ENCODE measurements at places on chromosomes 13 and 19.

DNA sequence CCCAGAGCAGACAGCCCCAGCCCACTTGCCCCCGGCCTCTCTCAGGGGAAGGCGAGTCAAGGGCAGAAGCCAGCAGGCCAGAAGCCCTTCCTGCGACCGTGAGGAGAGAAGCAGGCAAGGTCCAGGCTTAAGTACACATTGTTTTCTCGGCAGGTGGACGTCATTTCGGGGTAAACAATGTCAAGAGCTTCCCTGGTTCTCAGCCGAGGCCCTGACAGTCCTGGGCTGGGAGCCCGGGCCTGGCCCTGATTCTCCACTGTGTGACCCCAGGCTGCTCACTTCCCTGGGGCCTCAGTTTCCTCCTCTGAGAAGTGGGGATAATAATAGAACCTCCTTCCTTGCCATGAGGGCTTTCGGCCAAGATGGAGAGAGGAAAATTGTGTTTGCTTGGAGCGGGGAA is 19.4 kb downstream of the PLVAP start:
- DNase-seq: no peak

GRCh38 chr19:36152019-36152351 is 262 bp downstream of the COX7A1 start:
- no peak for DNase-seq

GRCh38 chr13:67238277-67238859 is 8.2 kb upstream of the PCDH9 start:
- no peak for DNase-seq

DNA sequence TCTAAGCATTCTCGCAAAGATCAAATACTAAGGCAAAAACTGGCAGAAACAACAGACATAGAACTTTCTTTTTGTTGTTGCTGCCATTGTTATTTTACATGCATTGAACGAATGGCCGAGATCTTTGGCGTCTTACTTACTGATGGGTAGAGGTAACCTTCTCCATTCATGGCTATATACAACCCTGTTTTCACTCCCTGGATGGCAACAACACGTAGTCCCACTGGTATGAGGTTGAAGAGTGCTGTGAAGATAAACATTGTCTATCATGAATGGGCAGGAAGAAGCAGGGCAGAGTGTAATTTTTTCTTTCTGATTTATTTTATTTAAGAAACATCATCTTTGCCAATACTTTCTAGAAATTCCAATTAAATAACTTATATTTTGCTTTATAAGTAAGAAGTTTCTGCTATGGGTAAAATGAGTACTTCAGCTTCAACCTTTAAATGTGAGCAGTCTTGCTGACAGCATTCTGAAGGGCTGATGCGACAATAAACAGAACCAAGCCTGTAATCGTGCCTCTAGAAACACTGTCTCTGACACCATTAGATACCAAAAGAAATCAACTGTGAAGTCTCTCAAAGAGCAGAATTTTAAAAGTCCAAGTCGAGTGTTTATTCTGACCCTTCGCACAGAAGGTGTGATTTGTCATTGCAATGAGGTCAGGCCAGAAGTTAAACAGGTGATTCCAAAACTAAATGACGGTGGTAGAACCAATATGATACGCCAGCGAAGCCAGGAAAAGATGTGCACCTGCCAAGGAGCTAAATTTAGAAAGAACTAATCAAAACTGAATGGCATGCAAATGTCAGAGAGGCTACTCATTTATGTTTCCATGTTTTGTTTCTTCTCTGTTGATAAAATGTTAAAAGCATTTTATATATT is 416.4 kb downstream of the ITGBL1 start:
- DNase-seq: no peak

DNA sequence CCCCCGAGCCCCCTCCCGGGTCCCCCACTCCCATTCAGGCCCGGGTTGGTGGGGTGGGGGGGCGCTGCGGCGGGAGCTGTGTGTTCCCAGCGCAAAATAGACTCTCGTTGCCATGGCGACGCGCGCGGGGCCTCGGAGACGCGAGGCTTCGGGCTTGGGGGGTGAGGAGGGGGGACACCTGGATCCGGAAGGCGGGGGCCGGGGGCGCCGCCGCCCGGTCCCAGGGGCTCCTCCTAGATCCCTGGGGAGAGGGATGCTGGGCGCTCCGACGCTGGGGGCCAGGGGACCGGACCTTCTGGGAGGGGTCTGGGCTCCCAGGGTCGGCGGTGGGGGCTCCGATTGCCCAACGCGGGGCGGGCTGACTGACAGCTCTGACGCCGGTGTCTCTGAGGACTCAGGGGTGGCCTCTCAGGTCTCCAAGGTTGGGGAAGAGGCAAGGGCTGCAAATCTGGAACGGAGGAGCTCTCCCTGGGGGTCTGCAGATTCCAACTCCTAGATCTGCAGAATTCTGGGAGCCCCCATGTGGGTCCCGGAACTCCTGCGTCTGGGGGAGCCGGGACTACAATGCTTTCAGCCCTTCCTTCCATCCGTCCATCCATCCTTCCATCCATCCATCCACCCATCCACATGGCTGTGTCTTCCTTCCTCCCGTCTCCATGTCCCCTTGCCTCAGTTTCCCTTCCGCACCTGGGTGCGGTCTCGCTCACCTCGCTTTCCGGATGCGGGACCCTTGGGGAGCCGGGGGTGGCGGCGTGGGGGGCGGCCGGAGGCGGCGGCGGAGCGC is 9.1 kb upstream of the SHISA7 start:
- DNase-seq: no peak

GRCh38 chr13:104701591-104701990 is 1635.4 kb upstream of the SLC10A2 start:
- no peak for DNase-seq

- no peak for DNase-seq
Measured at GRCh38 chr13:111359237-111359915, 38.9 kb downstream of the TEX29 start.

GRCh38 chr19:369876-370275 is 25.3 kb upstream of the MIER2 start:
- DNase-seq: no peak

DNA sequence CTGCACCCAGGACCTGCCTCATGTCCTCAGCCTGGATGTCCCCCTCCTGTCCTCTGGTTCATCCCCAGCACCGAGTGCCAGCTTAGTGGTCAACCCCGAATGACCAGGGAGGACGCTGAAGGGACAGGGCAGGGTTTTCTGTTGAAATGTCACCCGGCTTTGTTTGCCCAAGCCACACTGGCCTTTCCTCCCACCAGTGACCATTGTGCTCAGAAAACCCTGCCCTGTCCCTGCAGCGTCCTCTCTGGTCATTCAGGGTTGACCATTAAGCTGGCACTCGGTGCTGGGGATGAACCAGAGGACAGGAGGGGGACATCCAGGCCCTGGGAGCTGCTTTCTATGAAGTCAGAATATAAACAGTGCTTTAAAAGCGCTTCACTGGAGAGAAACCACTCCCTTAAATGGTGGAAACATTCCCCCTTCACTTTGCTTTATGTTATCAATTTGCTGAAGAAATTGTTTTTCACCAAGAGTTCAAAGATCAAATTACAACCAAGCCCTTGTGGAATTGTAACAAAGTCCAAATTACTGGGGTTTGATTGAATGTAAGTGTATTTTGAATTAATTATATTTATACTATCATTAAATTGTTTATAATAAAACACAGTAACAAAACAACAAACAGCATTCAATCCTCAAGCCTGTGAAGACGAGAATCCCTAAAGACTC is 21.4 kb downstream of the CARS2 start:
- DNase-seq: no peak

DNA sequence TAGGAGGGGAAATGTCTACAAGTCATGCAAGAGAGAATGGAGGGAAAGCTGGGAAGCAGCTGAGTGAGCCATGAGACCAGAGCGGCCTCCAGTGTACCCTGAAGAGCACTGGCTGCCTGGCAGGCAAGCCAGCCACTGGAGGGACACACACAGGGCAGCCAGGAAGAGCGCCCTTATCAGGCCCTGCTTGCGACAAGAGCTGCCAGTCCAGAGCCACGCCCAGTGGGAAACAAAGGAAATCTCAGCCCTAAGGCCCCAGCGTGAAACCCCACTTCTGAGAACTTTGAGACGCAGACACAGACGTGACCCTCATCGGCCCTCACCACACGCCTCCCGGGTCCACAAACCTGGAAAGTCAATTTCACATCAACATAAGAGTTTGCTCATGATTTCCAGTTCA is 105.0 kb downstream of the STK24 start:
- DNase-seq: no peak

DNA sequence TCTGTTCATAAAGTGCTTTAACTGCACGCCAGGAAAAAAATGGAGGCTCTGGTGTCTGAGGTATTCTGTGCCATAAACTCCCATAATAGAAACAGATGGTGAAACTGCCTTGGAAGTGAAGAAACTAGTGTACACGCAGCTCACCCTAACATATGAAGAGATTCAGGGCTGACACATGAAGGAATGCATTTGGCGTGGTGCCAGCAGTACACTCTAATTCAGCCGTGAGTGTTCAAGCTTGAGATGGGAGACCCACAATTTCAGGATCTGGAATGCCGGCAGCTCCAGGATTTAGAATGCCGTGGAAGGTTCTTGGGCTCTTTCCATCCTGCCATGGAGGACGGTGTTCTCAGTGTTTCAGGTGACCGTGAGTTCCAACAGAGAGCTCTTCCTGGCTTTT is 478.4 kb downstream of the TSHZ3 start:
- no peak for DNase-seq
